Hypothalamus (tissue), 51 donors: ENCODE measurements at places on chromosomes 1 and 21.

DNA sequence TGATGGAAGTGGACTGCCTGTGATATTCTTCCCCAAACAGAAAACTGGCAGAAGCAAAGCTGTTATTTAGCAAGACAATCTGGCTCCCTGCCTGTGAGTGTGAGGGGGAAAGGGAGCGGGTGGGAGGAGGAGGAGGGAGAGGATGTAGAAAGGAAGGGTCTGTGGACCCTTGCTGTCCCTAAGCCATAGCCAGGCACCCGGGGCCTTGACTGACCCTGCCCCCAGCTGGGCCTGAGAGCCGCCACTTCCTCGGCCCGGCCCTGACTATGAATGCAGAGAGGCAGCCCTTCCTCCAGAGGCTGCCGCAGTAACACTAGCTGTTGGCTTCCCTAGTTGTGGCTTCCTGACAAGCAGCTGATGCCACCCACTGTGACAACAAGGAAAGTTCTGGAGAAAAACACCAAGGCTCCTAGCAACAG lies 13.9 kb downstream of the PLA2G2F start:
- DNase-seq = no peak

GRCh38 chr1:73761559-73761958 lies 436.4 kb downstream of the LRRIQ3 start:
- no peak for DNase-seq

GRCh38 chr1:99601709-99602403 lies 44.1 kb upstream of the PALMD start:
- DNase-seq = no peak

- no peak for DNase-seq
Measured at GRCh38 chr1:231395998-231396390, 26.1 kb downstream of the EGLN1 start.

GRCh38 chr1:76012341-76013205 lies 62.0 kb upstream of the ST6GALNAC3 start:
- DNase-seq = no peak

GRCh38 chr1:234997896-234998741 lies 130.5 kb downstream of the TOMM20 start:
- DNase-seq = peak; percentile 21
